T-helper 1 cell treated with Interleukin-12 subunit alpha and Interleukin-12 subunit beta and Interleukin-4 antibody, amounts not matched to agents 30 ng/mL and 1 ng/mL, for 36 hours (primary cell): ENCODE measurements at places on chromosomes 12 and 14. TPM values are rescaled to one million over a fixed set of nuclear protein-coding genes. Genes with fewer than 3 reads are reported as not detected.

The TAS2R50 gene
- 1.8 TPM in 2 replicates for total RNA-seq

The IFI27 gene
- 127 and 132 TPM in 2 replicates for total RNA-seq

The ACSM4 gene
- total RNA-seq, result not detected in 2 replicates

The VRTN gene
- total RNA-seq, result not detected in 2 replicates

The LRRC10 gene
- not detected in 2 replicates for total RNA-seq

The SYNDIG1L gene
- not detected in 2 replicates for total RNA-seq
